ENCODE measurements at places on chromosomes 12 and 14. TPM values are rescaled to one million over a fixed set of nuclear protein-coding genes. Genes with fewer than 3 reads are reported as not detected.

CSRP2 gene
- 11.7 TPM for total RNA-seq

ART4 gene
- total RNA-seq, result 1.1 TPM

ADAMTS20 gene
- 0.23 TPM for total RNA-seq

KRT72 gene
- not detected for total RNA-seq

ETNK1 gene
- total RNA-seq, result 41.4 TPM

CTDSP2 gene
- total RNA-seq, result 189 TPM

- H3K4me3 ChIP-seq, result no peak overlapping the region
- DNase-seq, result peak; percentile 64
- peaks cover 6% of the 10 kb centered on the region for H3K4me1 ChIP-seq
- peak overlapping the region; percentile 41 for H3K27ac ChIP-seq
These were observed 27.2 kb upstream of the MLXIP start for GRCh38 chr12:122051231-122051876.

DNA sequence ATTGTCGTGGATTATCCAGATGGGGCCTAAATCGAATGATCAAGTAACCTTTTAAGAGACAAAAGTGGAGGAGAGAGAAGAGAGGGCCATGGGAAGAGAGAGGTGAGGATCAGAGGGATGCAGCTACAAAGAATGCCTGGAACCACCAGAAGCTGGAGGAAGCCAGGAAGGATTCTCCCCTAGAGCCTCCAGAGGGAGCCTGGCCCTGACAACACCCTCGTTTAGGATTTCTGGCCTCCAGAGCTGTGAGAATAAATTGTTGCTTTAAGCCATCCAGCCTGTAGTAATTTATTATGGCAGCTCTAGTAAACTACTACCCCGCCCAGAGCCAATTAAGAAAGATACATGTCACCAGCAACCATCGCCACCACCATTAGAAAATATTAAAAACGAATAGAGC is 46.2 kb upstream of the GSC start:
- H3K36me3 ChIP-seq, result no peaks in the 10 kb centered on the region
- no peak overlapping the region for H3K27ac ChIP-seq
- no peaks in the 10 kb centered on the region for H3K27me3 ChIP-seq
- DNase-seq, result no peak
- H3K4me1 ChIP-seq, result no peaks in the 10 kb centered on the region

DNA sequence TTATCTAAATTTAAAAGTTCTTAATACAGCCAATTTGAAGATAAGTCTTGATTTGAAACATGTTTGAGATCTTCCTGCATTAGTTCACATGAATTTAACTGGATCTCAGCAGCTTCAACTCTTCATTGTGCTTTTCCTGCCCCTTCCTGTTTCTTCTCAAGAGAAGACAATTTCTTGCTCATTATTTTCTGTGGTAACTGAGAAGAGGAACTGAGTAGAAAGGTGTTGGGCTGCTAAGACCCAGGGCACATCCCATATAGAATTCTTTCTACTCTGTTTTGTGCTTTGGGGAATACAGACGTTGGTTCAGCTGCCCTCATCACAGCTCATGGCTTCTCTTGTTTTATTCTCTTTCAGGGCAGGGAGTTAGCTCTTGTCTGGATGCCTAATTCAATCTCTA is 110.2 kb downstream of the SNAPC1 start:
- no peaks in the 10 kb centered on the region for H3K36me3 ChIP-seq
- H3K27ac ChIP-seq, result no peak overlapping the region
- DNase-seq, result no peak
- H3K4me1 ChIP-seq, result no peaks in the 10 kb centered on the region

DNA sequence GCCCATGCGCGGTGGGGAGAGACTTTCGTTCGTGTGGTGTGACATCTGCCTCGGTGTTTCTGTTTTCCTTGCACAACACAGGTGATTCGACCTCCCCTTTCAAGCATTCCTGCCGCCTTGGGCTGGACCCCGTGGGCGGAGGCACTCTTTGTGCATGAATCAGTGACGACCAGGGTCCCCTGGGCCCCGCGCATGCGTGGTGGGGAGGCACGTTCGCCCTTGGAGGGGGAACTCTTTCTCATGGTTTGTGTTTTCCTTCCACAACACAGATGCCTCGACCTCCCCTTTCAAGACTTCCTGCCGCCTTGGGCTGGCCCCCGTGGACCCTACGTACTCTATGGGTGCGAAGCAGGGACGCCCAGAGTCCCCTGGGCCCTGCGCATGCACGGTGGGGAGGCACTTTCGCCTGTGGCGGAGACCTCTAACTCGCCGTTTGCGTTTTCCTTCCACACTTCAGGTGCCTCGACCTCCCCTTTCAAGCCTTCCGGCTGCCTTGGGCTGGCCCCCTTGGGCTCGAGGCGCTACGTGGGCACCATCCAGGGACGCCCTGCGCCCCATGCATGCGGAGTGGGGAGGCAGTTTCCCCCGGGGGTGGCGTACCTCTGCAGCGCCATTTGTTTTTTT is 340.9 kb downstream of the ALG10 start:
- H3K27ac ChIP-seq, result no peak overlapping the region
- no peak for DNase-seq
- no peak overlapping the region for H3K4me3 ChIP-seq
- H3K36me3 ChIP-seq, result no peaks in the 10 kb centered on the region
- no peaks in the 10 kb centered on the region for H3K4me1 ChIP-seq

DNA sequence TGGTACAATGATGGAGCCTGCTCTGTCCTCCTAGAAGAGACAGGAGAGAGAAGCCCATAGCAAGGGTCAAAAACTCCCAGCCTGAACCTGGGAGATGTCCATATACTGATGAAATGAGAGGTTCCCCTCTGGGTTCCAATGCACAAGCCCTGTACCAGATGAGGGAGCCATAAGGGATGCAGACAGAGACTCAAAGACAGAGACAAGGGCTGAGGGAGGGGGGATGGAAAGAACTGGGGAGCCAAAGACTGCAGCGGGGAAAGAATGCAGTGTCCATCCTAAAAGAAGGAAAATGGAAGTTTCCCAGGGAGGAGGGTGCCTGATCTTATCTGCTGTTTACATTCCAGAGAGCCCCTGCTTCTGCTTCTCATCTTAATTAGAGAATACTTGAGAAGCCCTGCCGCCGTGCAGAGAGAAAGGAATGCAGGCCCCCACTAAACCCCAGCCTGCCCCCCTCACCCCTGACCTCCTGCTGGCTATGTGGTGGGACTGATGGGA is 27.7 kb downstream of the KRT18 start:
- H3K27me3 ChIP-seq, result no peaks in the 10 kb centered on the region
- H3K4me1 ChIP-seq, result peaks cover 6% of the 10 kb centered on the region
- no peak for DNase-seq
- no peaks in the 10 kb centered on the region for H3K36me3 ChIP-seq
- H3K27ac ChIP-seq, result no peak overlapping the region

- H3K27ac ChIP-seq, result no peak overlapping the region
- no peak for DNase-seq
- no peaks in the 10 kb centered on the region for H3K27me3 ChIP-seq
- H3K4me3 ChIP-seq, result no peak overlapping the region
These were observed 57.3 kb downstream of the DAD1 start for GRCh38 chr14:22531451-22532344.

DNA sequence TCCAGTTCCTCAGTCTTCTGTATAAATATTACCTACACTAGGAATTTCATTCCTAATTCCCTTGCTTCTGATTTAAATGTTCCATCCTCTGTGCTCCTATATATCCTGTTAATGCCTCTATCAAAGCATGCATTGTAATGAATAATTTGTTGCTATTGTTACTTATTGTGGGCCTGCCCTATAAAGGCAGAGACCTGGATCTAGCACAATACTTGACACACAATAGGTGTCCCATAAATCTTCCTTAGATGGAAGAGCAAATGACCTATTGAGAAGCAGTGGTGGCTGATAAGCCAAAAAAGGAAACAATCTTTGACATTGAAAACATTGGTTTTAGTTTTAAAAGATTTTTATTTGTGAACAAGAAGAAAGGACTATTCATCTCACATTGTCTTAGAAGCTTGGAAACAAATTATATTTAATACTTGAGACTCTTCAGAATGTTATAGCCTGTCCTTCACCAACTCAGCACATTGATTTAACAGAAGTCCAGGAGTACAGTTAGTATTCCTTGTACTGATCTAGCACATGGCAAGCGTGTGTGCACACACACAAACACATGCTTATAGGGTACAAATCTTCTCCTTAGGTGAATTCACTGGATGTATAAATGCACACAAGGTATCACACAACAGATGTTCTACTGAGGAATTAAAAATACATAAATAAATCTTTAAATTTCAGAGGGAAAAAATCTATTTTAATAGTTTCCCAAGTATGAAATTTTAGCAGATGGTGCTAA is 135.9 kb downstream of the DUSP6 start:
- H3K4me1 ChIP-seq, result no peaks in the 10 kb centered on the region
- no peaks in the 10 kb centered on the region for H3K36me3 ChIP-seq
- H3K4me3 ChIP-seq, result no peak overlapping the region
- H3K27ac ChIP-seq, result no peak overlapping the region
- no peaks in the 10 kb centered on the region for H3K27me3 ChIP-seq
- no peak for DNase-seq

GRCh38 chr12:113186033-113186365 is 478 bp downstream of the RITA1 start:
- no peaks in the 10 kb centered on the region for H3K36me3 ChIP-seq
- peak overlapping the region; percentile 82 for H3K4me3 ChIP-seq
- no peaks in the 10 kb centered on the region for H3K27me3 ChIP-seq
- peaks cover 12% of the 10 kb centered on the region for H3K4me1 ChIP-seq
- peak overlapping the region; percentile 1 for H3K27ac ChIP-seq
- no peak for DNase-seq

DNA sequence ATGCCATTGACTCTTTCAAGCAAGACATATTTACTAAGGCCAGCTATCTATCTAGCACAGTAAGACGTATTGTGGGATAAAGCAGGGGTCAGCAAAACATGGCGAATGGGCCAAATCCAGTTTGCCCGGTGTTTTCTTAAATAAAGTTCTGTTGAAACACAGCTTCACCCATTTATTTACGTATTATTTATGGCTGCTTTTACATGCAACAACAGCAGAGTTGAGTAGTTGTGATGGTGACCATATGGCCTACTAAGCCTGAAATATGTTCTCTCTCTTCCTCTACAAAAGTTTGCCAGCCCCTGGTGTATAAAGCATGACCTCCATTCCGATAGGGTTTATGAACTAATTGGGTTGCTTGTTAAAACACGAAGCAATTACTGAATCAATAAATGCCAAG is 322.1 kb downstream of the CCDC91 start:
- H3K27ac ChIP-seq, result no peak overlapping the region
- no peaks in the 10 kb centered on the region for H3K36me3 ChIP-seq
- H3K4me3 ChIP-seq, result no peak overlapping the region
- DNase-seq, result no peak

- no peak for DNase-seq
- peaks cover 7% of the 10 kb centered on the region for H3K4me1 ChIP-seq
- H3K4me3 ChIP-seq, result no peak overlapping the region
- H3K36me3 ChIP-seq, result no peaks in the 10 kb centered on the region
These were observed 2.6 kb upstream of the PRKD1 start for GRCh38 chr14:29930283-29930682.

Measured in ovary (tissue), 10 donors.